Neuronal stem cell (in vitro differentiated cells): ENCODE measurements at places on chromosomes 1 and 21.

GRCh38 chr1:209353053-209353452 is 230.5 kb upstream of the CAMK1G start:
- peaks cover 5% of the 10 kb centered on the region for H3K4me1 ChIP-seq
- DNase-seq, result no peak
- H3K27me3 ChIP-seq, result no peaks in the 10 kb centered on the region
- no peaks in the 10 kb centered on the region for H3K36me3 ChIP-seq

DNA sequence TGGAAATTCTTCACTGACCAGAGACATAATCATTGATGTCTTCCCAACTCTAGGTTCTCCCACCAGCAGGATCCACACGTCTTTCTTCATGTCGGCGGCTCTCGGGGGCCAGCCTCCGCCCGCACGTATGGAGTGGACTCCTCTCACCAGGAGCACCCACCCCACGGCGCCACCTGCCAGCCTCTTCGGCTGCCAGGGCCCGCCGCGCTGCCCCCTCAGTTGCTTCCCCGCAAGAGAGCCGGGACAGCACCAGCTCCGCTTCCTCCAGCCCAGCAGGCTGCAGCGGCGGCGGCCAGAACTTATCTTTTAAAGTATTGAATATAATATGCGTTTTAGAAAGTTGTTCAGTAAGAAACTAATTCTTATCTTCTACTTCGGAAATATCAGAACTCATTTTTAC is 273.5 kb downstream of the LIPI start:
- DNase-seq, result no peak
- H3K4me3 ChIP-seq, result no peak overlapping the region
- H3K27ac ChIP-seq, result no peak overlapping the region
- no peaks in the 10 kb centered on the region for H3K27me3 ChIP-seq
- H3K4me1 ChIP-seq, result no peaks in the 10 kb centered on the region
- no peaks in the 10 kb centered on the region for H3K36me3 ChIP-seq

DNA sequence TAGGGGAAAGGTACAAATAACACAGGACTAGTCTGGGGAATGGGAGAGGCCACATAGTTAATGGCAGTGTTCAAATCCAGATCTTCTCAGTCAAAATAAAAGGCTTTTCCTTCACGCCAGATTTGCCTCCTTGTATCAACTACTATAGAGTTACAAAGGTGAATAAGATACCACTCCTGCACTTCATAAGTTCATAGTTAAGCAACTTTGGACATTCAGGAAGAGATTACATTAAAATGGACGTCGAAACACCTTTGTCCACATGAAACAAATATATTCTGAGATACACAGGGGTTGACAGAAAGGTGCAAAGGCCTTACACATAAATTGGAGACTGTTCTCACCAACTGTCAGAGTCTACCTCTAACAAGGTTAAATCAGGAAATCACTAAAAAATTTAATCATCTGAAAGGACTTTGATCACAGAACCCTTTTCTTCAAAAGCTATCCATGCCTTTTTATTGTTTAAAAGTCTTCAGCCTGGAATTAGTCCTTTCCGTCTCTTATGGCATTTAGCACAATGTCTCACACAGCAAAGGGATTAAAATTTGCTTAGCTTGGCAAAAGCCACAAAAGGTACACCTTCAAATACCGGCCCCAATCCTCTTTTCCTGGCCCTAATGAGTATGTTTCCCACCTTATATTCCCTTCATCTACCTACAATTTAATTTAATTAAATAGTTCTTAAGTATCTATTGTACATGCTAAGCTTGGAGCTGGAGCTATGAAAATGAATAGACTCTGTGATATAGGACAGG is 8.1 kb downstream of the F5 start:
- no peak for DNase-seq
- H3K27ac ChIP-seq, result no peak overlapping the region
- H3K27me3 ChIP-seq, result no peaks in the 10 kb centered on the region
- H3K36me3 ChIP-seq, result no peaks in the 10 kb centered on the region

GRCh38 chr1:205199090-205199930 is 12.2 kb downstream of the DSTYK start:
- H3K36me3 ChIP-seq, result no peaks in the 10 kb centered on the region
- no peaks in the 10 kb centered on the region for H3K27me3 ChIP-seq
- DNase-seq, result no peak
- H3K4me1 ChIP-seq, result peaks cover 5% of the 10 kb centered on the region

DNA sequence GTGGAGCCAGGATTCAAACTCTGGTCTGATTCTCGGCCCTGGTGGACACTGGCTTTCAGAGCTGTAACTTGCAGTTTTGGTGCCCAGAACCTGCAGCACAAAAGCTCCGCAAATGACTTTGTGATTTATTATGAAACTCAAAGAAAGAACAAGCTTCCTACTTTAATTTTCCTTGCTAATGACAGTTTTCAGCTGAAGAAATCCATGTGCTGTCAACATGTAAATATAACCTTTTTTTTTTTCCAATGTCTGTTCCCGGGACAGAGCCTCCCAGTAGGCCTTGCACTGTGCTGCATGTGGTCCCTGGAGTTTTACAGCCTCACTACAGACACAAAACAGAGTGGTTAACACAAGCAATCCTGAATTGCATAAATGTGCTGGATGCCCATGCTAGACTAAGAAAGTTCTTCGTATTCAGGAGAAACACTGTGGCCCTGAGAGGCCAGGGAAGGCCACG is 62.3 kb upstream of the ANGPTL1 start:
- H3K27me3 ChIP-seq, result peaks cover 7% of the 10 kb centered on the region
- H3K4me1 ChIP-seq, result peaks cover 5% of the 10 kb centered on the region
- H3K27ac ChIP-seq, result no peak overlapping the region

- no peaks in the 10 kb centered on the region for H3K36me3 ChIP-seq
- no peak overlapping the region for H3K4me3 ChIP-seq
- peaks cover 52% of the 10 kb centered on the region for H3K27me3 ChIP-seq
- H3K27ac ChIP-seq, result no peak overlapping the region
- DNase-seq, result no peak
Observed at GRCh38 chr1:201885531-201886075, 3.1 kb upstream of the SHISA4 start.

- DNase-seq, result no peak
- no peaks in the 10 kb centered on the region for H3K36me3 ChIP-seq
- H3K4me3 ChIP-seq, result no peak overlapping the region
- H3K27me3 ChIP-seq, result no peaks in the 10 kb centered on the region
- no peak overlapping the region for H3K27ac ChIP-seq
- peaks cover 2% of the 10 kb centered on the region for H3K4me1 ChIP-seq
Observed at GRCh38 chr1:24382165-24382577, 31.4 kb downstream of the STPG1 start.

- H3K27ac ChIP-seq, result no peak overlapping the region
- no peak overlapping the region for H3K4me3 ChIP-seq
- no peaks in the 10 kb centered on the region for H3K4me1 ChIP-seq
Observed at GRCh38 chr1:83882906-83883305, 116.0 kb downstream of the TTLL7 start.

DNA sequence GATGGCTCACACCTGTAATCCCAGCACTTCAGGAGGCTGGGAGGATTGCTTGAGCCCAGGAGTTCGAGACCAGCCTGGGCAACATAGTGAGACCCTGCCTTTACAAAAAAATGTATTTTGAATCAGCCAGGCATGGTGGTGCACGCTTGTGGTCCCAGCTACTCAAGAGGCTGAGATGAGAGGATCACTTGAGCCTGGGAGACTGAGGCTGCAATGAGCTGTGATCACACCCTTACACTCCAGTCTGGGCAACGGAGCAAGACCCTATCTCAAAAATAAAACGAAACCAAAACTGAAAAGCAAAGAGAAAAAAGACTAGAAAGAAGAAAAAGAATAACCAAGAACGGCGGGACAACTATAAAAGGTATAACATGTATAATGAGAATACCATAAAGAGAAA is 15.4 kb upstream of the WNT2B start:
- no peak overlapping the region for H3K27ac ChIP-seq
- no peak for DNase-seq
- no peaks in the 10 kb centered on the region for H3K36me3 ChIP-seq
- no peaks in the 10 kb centered on the region for H3K27me3 ChIP-seq
- H3K4me3 ChIP-seq, result no peak overlapping the region

GRCh38 chr1:40818264-40818961 is 34.8 kb downstream of the KCNQ4 start:
- no peaks in the 10 kb centered on the region for H3K36me3 ChIP-seq
- peak overlapping the region; percentile 37 for H3K4me3 ChIP-seq
- H3K27me3 ChIP-seq, result peaks cover 84% of the 10 kb centered on the region
- peak overlapping the region; percentile 47 for H3K27ac ChIP-seq
- H3K4me1 ChIP-seq, result peaks cover 7% of the 10 kb centered on the region

DNA sequence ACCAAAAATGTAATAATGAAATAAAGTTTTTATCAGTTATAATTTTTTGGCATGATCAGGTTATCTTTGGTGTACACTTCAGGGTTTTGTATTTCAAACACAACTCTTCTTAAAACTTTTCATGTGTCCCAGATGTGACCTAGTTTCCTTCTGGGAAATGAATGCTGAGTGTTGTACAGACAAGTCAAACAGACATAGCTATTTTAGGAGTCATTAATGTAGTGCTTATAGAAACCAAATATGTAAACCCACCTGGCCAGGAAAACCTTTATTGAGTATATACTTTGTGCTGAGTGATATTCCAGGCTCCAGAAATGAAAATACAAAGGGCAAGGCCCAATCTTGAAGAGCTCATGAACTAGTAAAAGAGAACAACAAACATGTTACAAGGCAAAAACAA is 25.9 kb upstream of the HOOK1 start:
- no peaks in the 10 kb centered on the region for H3K4me1 ChIP-seq
- H3K27me3 ChIP-seq, result no peaks in the 10 kb centered on the region
- no peak overlapping the region for H3K27ac ChIP-seq
- H3K36me3 ChIP-seq, result no peaks in the 10 kb centered on the region
- H3K4me3 ChIP-seq, result no peak overlapping the region

DNA sequence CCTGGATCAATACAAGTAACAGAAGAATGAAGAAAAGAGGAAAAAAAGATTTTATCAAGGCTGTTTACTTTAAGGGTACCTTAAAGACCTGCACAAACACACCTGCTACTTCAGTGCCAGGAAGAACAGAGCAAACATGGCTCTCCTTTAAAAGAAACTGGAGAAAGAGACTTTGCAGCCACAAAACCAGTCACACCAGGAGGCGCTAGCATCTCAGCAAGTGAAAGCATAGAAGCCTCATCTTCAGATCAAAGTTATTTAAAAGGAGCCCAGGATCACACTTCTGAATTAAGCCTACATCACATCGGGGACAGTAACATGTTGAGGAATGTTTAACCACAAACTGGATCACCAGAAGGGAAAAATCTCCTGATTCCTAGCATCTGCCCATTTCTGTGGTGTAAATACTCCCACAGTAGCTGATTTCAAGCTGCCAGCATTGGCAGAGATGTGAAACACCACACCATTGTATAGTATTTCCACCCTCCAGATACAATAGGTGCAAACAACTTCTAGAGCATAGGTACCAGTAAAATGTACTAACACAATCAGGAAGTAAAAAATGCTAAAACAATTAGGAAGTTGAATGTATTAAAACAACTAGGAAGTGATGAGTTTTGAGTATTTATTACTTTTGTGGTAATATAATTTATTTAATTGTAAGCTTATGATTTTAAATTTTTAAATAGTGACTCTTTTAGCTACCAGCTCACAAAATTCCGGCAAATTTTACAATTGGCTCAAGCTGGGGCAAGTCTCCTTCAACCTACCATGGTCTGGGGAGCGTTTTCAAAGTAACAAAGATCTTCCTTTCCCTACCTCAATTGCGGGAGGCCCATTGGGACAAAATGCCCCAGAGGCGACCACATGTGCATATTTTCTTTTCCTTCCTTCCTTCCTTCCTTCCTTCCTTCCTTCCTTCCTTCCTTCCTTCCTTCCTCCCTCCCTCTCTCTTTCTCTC is 105.3 kb upstream of the CLDN14 start:
- DNase-seq, result no peak
- no peak overlapping the region for H3K27ac ChIP-seq
- no peaks in the 10 kb centered on the region for H3K4me1 ChIP-seq
- H3K27me3 ChIP-seq, result no peaks in the 10 kb centered on the region
- H3K4me3 ChIP-seq, result no peak overlapping the region

GRCh38 chr21:39265603-39266002 is 47.8 kb downstream of the BRWD1 start:
- H3K4me3 ChIP-seq, result no peak overlapping the region
- no peaks in the 10 kb centered on the region for H3K4me1 ChIP-seq
- H3K27ac ChIP-seq, result no peak overlapping the region
- H3K36me3 ChIP-seq, result peaks cover 12% of the 10 kb centered on the region
- no peak for DNase-seq
- H3K27me3 ChIP-seq, result no peaks in the 10 kb centered on the region

DNA sequence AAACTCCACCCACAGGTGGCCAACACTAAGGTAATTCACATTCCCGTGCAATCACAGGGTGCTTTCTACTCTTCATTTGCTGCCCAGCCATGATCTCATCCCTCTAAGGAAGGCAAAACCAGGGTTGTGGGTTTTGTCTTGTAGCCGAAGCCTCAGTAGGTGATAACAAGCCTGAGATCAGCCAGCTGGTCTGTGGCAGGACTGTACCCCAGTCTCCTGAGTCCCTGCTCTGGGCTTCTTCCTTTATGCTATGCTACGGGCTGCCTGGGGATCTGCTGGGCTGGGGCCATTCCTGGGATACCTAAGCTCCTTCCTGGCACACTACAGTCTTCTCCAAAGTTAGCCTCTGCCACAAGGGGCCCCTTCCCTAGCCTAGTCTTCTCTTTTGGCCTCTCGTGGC is 9.8 kb downstream of the PPFIA4 start:
- H3K4me1 ChIP-seq, result no peaks in the 10 kb centered on the region
- no peaks in the 10 kb centered on the region for H3K36me3 ChIP-seq
- DNase-seq, result no peak
- peaks cover 64% of the 10 kb centered on the region for H3K27me3 ChIP-seq
- no peak overlapping the region for H3K4me3 ChIP-seq

- H3K36me3 ChIP-seq, result peaks cover 1% of the 10 kb centered on the region
- no peak for DNase-seq
- no peaks in the 10 kb centered on the region for H3K27me3 ChIP-seq
- H3K4me1 ChIP-seq, result peaks cover 19% of the 10 kb centered on the region
Observed at GRCh38 chr21:37369307-37369854, 2.8 kb downstream of the DYRK1A start.

- H3K27ac ChIP-seq, result no peak overlapping the region
- no peak for DNase-seq
- H3K36me3 ChIP-seq, result no peaks in the 10 kb centered on the region
Observed at GRCh38 chr1:53430779-53431178, 28.4 kb upstream of the DMRTB1 start.

GRCh38 chr1:78069784-78070183 is 24.0 kb downstream of the GIPC2 start:
- no peak overlapping the region for H3K4me3 ChIP-seq
- DNase-seq, result no peak
- no peaks in the 10 kb centered on the region for H3K36me3 ChIP-seq
- H3K4me1 ChIP-seq, result no peaks in the 10 kb centered on the region
- peaks cover 5% of the 10 kb centered on the region for H3K27me3 ChIP-seq

DNA sequence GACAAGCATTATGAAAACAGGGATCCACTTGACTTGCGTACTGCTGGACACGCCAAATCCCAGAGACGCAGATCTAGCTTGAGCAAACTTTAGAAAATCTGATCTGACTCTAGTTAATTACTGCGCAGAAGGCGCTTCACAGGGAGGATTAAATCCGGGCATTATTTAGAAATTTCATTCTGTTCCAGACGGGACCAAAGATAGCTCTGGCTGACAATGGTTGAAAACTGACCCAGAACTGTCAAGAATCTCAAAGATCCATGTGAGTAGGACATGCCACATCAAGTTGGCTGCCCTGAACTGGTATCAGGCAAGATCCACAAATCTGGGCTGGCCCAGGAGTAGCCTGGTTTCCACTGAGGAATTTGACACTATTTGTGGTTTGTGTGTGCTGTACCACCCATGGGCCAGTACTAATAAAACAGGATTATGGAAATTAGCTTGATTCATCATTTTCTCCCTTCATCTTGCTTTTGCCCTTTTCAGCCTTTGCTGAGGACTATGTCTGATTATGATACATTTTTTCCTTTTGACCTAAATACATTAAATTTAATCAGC is 171.0 kb downstream of the VAV3 start:
- no peak for DNase-seq
- no peaks in the 10 kb centered on the region for H3K36me3 ChIP-seq
- no peaks in the 10 kb centered on the region for H3K27me3 ChIP-seq
- H3K4me1 ChIP-seq, result peaks cover 3% of the 10 kb centered on the region
